ENCODE measurements at places on chromosomes 6 and 20. TPM values are rescaled to one million over a fixed set of nuclear protein-coding genes. Genes with fewer than 3 reads are reported as not detected.

Gene TRDN
- 331 TPM for polyA plus RNA-seq

GRCh38 chr6:91167846-91168245, 581.0 kb upstream of the MAP3K7 start:
- DNase-seq, result no peak

DNA sequence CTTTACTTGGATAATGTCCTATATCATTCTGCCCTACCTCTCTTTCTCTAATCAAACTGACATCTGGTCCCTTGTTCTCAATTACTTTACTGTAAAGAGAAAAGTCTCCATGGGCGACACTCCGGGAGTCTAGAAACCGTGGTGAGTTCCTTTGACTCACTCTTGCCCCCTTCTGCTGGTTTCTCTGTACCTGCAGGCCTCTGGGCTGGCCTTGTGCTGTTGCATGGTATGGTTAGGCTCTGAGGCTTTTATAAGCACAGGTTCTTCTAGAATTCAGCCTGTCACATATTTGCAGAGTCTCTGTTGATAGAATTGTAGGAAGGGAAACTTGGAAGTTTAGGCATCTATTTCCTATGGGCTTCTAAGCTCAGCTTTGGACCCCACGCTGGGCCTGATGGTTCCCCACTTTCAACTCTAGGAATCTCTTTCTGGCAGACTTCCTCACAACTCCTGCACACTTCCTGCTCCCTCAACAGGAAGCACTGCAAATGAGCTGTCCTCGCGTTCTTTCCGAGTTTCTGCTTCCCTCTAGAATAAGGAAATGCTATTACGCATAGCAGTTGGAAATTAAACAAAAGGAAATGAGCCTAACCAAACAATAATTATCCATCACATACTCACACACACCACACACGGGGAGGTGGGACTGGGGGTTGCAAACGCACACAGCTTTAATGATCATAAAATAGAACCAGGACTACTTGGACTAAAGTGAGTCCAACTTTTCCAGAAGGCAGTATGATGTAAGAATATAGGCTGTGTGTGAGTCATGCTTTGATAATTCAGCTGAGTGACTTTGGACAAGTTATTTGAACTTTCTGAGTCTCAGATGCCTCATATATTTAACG, 683.3 kb downstream of the QKI start:
- peak; percentile 56 for DNase-seq

GRCh38 chr6:79413562-79414002, 123.6 kb downstream of the LCA5 start:
- no peak for DNase-seq

DNA sequence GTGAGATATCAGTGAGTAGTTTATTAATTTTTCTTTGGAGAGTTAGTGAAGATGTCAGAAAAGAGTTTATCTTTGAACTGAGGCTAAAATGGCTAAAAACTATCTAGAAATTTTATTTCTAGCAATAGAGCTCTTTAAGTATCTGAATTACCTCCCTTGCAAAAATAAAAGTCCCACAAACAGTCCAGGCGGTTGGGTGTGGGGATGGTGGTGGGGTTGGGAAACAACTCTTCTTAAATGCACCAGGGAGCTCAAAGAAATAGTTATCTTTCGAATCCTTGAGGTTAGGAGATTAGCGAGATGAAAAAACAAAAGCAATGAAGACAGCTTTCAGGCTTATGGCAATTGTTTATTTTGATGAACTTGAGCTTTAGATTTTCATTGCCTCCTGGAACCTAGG, 1299.1 kb upstream of the ADGRB3 start:
- DNase-seq, result no peak

DNA sequence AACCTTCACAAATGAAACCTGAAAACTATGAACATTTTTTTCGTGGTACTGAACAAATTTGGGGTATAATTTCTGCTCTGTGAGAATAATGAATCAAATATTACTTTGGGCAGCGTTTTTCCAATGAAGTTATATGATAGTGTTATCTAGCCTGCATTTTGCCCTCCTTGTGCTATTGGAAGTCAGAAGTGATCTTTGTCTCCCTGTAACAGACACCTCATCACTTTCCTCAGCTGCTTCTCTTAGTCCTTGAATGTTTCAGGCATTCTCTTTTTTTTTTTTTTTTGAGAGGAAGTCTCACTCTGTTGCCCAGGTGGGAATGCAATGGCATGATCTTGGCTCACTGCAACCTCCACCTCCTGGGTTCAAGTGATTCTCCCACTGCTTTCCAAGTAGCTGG, 10.2 kb downstream of the DDX27 start:
- DNase-seq, result no peak

- no peak for DNase-seq
These were observed 689.9 kb downstream of the QKI start for GRCh38 chr6:164104432-164104831.

DNA sequence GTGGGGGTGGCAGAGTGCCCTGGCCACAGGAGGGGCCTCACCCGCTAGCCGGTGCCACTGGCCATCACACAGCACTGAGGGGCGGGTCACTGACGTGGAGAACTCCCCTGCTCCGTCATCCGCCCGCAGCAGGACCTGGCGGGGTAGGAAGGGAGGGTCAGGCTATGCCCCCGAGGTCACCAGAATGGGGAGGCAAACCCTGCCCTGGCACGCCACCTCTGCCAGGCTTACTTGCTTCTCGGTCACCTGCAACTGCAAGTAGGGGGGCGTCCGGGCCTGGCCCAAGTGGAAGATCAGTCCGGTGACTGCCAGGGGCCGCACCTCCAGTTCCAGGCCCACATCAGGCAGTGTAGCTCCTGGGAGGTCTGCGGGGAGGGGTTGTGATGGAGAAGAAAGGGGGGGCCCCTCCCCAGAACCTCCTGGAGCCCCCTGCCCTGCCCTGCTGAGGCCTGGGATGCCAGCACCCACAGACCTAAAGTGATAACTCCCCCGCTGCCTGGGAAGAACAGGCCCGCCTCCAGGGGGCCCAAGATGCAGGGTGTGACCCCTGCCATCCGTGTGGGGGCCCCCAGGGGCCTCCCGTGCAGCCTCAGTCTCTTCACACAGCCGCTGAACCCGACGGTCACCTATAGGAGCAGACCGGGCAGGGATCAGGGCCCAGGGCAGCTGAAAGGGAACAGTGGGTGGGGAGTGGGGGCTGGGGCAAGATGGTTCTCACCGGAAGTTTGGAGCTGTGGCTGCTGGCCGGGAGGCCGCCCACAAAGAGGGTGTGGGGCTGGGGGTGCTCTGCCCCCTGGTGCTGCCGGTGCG, 7.4 kb downstream of the ADRM1 start:
- DNase-seq, result no peak

- DNase-seq, result no peak
These were observed 285.6 kb upstream of the SGK1 start for GRCh38 chr6:134603561-134603960.

- DNase-seq, result no peak
These were observed 180.2 kb downstream of the MAFB start for GRCh38 chr20:40508821-40509220.

- DNase-seq, result no peak
These were observed 6.2 kb downstream of the RWDD2A start for GRCh38 chr6:83199173-83199862.

Gene ARFGAP1
- polyA plus RNA-seq, result 65.5 TPM

Gene PRSS16
- 1.6 TPM for polyA plus RNA-seq

GRCh38 chr6:144665932-144666450, 380.9 kb downstream of the UTRN start:
- DNase-seq, result no peak

GRCh38 chr6:154864066-154864430, 130.8 kb downstream of the SCAF8 start:
- DNase-seq, result no peak

GRCh38 chr6:4981761-4982160, 22.1 kb downstream of the RPP40 start:
- no peak for DNase-seq

Gene C20orf202
- 0.46 TPM for polyA plus RNA-seq

Gene HSPA1L
- 3.6 TPM for polyA plus RNA-seq

GRCh38 chr6:39770446-39770845, 21.7 kb upstream of the DAAM2 start:
- no peak for DNase-seq

DNA sequence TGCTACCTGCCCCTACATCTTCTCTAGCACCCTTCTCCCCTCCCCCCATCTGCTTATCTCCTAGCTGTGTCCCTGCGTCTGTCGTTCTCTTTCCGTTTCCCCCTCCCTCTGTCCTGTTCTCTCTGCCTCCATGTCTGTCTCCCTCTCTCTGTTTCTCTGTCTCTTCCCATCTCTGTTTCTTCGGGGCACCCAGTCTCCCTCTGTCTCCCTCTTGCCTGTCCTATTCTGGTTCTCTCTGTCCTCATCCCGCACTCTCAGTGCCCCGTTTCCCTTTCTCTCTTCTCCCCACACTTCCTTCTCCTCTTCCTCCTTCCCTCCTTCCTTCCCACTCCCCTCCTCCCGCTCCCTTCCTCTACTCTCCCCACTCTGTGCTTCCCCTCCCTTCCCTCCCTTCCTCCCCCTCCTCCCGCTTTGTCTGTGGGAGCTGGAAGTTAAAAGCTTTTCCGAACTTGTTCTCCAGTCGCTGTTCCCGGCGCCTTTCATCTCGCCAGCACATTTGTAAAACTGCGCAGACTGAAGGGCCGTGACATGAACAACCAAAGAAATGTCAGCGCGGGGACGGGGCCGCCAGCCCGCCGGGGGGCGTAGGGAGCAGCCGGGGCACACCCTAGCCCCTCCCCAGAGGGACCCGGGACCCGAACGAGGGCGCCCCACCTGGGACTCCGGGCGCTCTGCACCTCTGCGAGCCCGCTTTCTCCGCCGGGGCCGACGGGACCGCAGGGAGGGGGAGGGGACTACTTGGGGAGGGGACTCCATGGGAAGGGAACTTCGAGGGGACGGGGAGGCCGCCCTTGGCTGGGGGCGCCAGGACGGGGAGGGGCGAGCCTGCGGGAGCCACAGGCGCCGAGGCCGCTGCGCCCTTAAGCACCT, 4.0 kb upstream of the CDH22 start:
- DNase-seq, result no peak

DNA sequence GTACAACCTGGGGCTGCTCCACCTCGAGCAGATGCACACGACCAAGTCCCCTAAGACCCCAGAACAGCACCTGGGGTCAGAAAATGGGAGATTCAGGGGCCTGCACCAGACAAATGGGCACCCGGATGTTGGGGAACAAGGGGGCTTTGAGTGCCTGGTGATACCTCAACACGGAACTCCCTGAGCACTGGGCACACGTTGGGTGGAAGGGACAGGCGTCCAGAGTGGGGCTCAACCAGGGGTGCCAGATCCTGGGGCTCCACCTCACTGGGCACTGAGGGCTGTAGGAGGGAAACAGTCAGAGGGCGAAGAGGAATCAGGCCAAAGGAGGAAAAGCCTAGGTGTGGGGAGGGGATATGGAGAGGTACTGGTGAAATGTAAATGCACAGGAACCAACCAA, 33.5 kb upstream of the SPAG4 start:
- no peak for DNase-seq

DNA sequence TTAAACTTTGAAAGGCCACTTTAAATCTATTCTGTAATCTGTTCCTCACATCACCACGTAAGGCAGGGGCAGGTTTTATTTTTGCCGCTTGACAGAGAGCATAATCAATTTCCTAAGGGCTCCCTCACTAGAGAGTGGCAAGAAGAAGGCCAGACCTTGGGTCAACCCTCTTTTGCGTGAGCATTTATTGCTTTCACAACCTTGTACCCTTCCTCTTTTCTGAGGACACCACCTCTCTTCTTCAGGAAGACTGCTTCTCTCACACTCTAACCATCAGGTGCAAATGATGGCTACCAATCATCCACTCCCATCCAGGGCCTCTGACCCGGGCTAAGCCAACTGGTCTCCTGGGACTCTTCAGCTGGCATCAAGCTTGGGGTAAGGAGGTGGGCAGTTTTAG, 25.2 kb upstream of the QKI start:
- DNase-seq, result no peak

GRCh38 chr6:169144356-169144755, 109.3 kb downstream of the THBS2 start:
- DNase-seq, result no peak

GRCh38 chr6:6694825-6695624, 106.5 kb downstream of the LY86 start:
- DNase-seq, result no peak

DNA sequence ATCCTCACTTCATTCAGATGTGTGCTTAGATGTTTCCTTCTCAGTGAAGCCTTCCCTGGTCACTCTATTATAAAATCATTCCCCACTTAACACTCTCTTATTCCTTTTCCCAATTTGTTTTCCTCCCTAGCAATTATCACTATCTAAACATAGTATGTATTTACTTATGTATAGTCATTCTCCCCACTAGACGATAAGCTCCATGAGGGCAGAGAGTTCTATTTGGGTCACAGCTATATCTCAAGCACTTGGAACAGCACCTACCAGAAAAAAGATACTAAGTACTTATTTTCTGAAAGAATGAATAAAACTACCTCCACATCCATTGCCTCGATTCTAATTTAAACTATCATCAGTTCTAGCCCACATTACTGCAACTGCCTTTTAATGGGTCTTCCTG, 36.5 kb downstream of the USP49 start:
- DNase-seq, result no peak

- no peak for DNase-seq
These were observed 2.1 kb downstream of the HIVEP1 start for GRCh38 chr6:12014027-12014872.

- no peak for DNase-seq
These were observed 170.6 kb downstream of the TASP1 start for GRCh38 chr20:13468166-13468565.

GRCh38 chr20:59809630-59810448, 123.6 kb downstream of the SYCP2 start:
- DNase-seq, result no peak

DNA sequence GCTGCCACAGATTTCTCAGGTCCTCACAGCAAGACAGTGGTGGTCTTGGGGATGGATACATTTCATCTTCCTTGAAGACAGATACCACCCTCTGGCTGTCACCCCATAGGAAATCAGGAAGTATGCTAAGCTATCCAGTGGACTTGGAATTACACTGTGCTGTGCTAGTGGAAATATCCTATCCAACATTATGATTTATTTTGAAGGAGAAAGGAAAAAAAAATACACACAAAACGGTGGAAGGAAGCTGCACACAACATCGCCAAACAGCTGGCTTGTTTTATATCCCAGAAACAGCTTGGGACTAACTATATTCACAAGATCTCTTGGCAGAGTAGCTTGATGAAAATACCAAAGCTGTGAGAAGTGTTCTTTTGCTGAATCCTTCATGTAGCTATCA, 257.6 kb downstream of the LAMA2 start:
- peak; percentile 87 for DNase-seq

- DNase-seq, result no peak
These were observed 3.2 kb upstream of the EIF2S2 start for GRCh38 chr20:34115232-34115631.

DNA sequence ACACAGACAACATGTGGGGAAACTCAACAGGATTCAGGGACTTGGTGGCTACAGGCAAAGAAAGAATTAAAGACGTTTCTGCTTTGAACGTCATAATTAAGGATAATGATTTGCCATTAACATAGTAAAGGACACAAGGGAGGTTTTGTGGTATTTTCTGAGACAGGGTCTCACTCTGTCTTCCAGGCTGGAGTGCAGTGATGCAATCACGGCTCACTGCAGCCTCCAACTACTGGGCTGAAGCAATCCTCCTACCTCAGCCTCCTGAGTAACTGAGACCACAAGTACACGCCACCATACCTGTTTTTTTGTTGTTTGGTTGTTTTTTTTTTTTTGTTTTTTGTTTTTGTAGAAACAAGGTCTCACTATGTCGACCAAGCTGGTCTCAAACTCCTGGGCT, 62.4 kb downstream of the MAP3K5 start:
- DNase-seq, result no peak
